ENCODE measurements at places on chromosomes 16 and 17.

DNA sequence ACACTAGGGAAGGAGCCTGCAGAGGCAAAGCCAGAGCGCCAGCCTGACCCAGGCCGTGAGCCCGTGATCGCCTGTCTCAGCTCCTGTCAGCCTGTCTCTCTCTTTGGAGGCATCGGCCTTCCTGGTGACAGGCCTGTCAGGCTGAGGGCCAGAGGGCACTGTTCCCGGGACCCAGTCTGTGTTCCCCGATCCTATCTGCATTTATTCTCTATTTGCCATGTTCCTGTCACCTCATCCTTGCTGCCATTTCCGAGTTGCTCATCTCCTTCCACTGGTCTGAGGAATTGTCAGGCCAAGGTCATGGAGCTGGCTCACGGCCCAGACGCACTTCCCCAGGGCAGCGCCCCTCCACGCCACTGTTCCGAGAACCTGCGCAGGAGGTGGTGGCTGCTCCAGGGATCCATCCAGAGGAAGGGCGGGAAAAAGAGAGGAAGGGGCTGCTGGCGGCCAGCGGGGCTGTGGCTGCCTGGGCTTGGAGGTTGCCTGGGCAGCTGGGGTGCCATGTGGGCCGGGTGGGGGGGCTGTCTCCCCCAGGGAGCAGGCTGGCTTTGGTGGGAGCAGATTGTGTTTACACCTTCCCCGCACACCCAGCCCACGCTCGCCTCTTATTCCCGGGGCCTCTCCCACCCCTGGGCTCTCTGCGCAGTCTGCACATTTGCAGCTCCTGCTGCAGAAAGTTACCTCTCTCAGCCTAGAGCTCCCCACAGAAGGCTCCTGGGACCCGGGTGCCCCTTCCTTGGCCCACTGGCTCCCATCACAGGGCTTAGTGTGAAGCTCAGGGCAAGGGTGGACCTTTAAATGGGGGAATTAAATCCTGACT lies 4.9 kb downstream of the PRCD start:
- no peak for DNase-seq

GRCh38 chr17:42848093-42848492 lies 2.9 kb upstream of the AOC3 start:
- no peak for DNase-seq

GRCh38 chr17:11953924-11954323 lies 43.4 kb downstream of the ZNF18 start:
- no peak for DNase-seq

GRCh38 chr16:19968891-19969683 lies 84.4 kb upstream of the GPRC5B start:
- no peak for DNase-seq

- no peak for DNase-seq
Measured at GRCh38 chr17:42406615-42407288, 16.3 kb downstream of the CAVIN1 start.

Data from T-helper 2 cell (primary cell).